Mesenteric fat pad (tissue), 1 donor: ENCODE measurements at places on chromosomes 3 and 15. TPM values are rescaled to one million over a fixed set of nuclear protein-coding genes. Genes with fewer than 3 reads are reported as not detected.

DNA sequence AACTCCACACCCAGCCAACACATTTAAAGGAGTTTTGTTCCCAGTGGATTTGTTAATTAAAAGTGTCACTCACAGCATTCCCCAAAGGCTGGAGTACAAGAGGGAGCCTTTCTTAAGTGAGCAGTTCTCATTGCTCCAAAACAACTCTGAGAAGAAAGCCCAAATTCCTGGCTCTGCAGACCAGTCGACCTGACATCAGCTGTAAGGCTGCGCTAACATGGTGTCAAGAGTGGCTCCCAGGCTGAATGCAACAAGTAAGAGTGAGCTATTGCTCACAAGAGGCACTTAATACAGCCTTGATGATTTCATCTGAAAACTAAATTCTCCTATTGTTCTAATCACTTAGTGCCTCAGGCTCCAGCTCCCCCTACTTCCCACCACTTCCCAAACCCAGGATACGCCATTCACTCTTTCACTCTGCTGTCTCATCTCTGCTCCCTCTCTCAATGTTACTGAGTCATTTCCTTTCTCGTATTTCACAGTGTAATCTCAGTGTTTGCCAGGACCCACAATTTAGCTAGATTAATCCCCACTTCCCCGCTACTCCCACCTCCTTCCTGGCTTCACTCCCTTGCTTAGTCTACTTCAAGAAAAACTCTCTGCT is 81.8 kb downstream of the WWTR1 start:
- DNase-seq: no peak

DNA sequence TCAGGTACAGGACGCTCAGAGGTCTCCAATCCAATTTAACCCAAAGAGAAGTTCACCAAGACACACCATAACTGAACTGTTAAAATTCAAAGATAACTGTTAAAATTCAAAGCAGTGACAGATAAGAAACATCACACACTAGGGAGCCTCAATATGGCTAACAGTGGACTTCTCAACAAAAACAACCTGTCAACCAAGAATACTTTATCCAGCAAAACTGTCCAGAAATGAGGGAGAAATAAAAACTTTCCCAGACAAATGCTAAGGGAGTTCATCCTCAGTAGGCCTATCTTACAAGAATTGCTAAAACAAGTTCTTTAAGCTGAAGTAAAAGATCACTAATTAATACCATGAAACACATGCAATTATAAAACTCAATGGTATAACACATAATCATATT is 36.3 kb upstream of the MYLK start:
- no peak for DNase-seq

DNA sequence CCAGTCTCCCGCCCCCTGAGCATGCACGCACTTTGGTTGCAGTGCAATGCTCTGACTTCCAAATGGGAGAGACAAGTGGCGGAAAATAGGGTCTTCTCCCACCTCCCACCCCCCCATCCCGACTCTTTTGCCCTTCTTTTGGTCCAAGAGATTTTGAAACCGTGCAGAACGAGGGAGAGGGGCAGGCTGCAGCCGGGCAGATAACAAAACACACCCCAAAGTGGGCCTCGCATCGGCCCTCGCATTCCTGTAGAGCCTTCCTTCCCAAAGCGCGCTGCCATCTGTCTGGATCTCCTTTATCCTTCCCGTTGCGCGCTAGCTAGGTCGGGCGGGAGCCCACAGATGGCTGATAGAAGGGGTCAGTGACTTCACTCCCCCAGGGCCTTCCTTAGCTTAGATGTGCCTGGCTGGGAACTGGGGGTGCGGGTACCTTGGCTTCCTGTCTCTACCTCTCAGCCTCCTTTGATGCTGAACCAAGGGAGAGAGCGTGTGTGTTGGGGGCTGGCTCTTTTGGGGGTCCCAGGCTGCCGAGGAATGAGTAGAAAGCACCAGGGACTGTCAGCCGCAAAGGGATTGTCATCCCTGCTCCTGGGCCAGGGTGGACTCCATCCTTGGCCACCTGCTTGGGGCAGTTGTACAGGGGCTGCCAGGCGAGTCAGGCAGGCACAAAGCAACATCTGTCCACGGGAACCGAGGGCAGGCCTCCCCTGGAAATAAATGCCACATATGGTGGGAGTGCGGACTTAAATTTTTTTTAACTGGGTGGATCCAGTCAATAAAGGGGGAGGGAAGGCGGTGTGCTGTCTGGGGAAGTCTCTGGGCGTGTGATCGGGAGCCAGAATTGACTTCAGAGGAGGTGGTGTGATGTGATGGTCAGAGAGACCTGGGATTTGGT is 1.8 kb downstream of the SMAD3 start:
- no peak for DNase-seq

DNA sequence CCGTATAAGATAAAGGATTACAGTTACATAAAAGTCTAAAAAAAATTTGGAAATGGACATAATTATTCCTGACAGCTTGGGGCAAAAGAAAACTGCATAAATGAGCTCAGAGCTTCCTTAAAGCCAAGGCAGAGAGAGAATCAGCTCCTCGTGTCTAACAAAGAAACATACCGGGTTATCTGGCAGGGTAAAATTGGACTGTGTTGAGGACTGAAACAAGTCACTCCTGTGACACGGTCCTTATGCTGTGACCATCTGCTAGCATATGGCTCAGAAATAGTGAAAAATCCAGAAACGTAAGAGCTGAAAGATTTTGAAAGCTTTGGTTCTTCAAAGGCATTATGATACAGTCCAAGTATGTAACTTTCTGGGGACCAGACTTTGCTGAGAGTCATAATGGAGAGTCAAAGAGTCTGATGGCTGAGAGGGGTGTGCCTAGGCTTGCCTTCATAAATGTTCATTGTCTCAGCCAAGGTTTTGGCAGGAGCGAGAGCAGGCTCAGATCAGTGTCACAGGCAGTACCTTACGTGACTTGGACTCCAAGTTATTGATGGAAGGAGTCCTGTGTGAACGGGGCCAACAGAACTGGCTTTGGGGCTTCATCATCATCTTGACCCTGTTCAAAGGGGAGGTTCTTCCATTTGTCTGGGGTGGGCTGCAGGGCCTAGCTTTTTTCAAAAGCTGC is 12.5 kb downstream of the MAP6D1 start:
- DNase-seq: peak; percentile 60

ATG7 gene
- 48.0 TPM for total RNA-seq

REC114 gene
- not detected for total RNA-seq

GRCh38 chr15:51971032-51971374 is 575 bp downstream of the LEO1 start:
- DNase-seq: no peak

DNA sequence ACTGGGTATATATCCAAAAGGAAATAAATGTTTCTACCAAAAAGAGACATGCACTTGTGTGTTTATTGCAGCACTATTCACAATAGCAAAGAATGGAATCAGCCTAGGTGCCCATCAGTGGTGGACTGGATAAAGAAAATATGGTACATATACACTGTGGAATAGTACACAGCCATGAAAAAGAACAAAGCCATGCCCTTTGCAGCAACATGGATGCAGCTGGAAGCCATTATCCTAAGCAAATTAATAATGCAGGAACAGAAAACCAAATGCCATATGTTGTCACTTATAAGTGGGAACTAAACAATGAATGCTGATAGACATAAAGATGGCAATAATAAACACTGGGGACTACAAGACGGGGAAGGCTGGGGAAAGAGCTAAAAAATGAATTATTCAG is 102.9 kb downstream of the RPL39L start:
- DNase-seq: no peak

SEMA3F gene
- 51.5 TPM for total RNA-seq

GRCh38 chr15:69615736-69616135 is 163.1 kb downstream of the RPLP1 start:
- no peak for DNase-seq
